ENCODE measurements at places on chromosomes 11 and 22.

- no peak for DNase-seq
Measured at GRCh38 chr11:118139578-118139977, 13.0 kb downstream of the SCN4B start.

DNA sequence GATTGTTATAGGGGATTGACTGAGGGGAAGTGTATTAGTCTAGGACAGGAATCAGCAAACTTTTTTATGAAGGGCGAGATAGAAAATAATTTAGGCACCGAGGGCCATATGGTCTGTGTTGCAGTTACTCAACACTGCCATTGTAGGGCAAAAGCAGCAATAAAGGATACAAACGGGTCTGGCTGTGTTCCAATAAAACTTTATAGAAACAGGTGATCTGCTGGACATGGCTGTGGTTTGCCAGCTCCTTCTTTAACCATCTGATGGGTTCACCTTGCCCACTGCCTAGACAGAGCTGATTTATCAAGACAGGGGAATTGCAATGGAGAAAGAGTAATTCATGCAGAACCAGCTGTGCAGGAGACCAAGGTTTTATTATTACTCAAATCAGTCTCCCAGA, 20.0 kb downstream of the PRR5L start:
- DNase-seq: no peak

DNA sequence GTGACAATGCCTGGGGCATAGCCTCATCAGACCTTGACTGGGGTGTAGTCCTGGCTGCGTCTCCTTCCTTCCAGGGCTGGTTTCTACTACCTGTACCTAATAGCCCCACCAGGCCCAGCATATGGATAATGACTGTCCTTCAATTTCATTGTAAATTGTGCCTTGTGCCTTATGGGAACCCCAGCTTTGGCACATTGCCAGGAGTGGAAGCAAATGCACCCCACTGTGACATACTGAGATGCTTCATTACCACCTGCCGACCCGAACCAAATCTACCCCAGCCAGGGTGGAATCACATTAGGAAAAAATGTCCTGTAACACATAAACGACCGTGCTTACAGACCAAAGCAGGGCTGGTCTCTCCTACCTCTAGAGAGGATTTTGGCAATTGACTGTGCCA, 7.3 kb downstream of the TOP3B start:
- no peak for DNase-seq

GRCh38 chr11:975827-976226, 50.2 kb downstream of the AP2A2 start:
- DNase-seq: peak; percentile 27

GRCh38 chr11:15770798-15771414, 585.4 kb downstream of the SOX6 start:
- DNase-seq: peak; percentile 36

DNA sequence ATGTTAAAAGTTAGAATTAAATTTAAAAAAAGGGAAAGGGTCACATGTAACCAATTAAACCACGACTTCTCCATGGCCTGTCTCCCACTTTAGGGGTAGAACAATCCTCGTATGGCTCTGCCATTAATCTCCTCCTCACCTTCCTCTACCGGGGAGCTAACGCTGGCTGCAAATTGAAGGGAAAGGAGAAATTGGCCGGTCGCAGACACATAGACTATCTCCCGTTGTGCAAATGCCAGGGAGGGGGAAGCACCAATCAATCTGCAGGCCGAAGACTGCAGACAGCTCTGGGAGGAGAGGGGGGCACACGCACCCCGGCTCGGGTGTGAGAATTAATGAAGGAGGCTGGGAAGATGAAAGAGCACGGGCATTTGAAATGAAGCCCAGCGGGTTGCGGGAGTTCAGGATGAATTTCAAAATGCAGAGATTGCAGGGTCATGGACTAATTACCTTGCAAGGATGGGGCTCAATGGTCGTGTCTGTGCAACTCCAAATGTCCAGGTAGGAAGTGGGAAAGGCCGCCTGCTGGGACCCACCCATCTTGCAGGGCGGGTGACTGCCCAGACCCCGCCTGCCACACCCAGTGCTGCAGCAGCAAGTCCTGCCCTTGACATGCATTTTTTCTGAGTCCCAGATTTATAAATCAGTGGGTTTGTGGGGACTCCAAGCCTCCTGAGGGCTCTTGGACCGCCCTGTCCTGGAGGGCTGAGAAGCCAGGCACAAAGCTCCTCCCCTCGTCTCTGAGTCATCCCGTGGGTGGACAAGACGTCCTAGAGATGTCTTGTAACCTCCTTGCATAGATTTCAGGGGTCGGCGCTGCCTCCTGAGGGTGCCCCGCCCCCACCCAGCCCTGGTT, 534.2 kb downstream of the TBC1D22A start:
- DNase-seq: no peak

GRCh38 chr11:64233913-64234586, at the start of gene VEGFB:
VEGFB (plus strand) TSS chr11:64234584; CDS start chr11:64234834, 250 bp downstream.
- peak; percentile 65 for DNase-seq

- DNase-seq: no peak
Measured at GRCh38 chr11:10528121-10528520, 12.9 kb downstream of the RNF141 start.

DNA sequence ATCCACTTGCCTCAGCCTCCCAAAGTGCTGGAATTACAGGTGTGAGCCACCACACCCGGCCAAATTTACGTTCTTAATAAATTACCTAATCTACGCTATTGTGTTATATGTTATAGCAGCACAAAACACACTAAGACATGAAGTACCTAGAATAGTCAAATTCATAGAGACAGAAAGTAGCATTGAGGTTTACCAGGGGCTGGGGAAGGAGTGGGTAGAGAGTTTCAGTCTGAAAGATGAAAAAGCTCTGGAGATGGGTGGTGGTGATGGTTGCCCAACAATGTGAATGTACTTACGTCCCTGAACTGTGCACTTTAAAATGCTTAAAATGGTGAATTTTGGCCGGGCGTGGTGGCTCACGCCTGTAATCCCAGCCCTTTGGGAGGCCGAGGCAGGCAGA, 65.7 kb upstream of the NUP50 start:
- DNase-seq: no peak

- peak; percentile 95 for DNase-seq
Measured at GRCh38 chr11:131694526-131695424, 324.4 kb downstream of the NTM start.

GRCh38 chr11:116397602-116398084, 375.1 kb downstream of the BUD13 start:
- DNase-seq: no peak

GRCh38 chr11:123152951-123153350, 42.1 kb downstream of the CLMP start:
- peak; percentile 67 for DNase-seq

DNA sequence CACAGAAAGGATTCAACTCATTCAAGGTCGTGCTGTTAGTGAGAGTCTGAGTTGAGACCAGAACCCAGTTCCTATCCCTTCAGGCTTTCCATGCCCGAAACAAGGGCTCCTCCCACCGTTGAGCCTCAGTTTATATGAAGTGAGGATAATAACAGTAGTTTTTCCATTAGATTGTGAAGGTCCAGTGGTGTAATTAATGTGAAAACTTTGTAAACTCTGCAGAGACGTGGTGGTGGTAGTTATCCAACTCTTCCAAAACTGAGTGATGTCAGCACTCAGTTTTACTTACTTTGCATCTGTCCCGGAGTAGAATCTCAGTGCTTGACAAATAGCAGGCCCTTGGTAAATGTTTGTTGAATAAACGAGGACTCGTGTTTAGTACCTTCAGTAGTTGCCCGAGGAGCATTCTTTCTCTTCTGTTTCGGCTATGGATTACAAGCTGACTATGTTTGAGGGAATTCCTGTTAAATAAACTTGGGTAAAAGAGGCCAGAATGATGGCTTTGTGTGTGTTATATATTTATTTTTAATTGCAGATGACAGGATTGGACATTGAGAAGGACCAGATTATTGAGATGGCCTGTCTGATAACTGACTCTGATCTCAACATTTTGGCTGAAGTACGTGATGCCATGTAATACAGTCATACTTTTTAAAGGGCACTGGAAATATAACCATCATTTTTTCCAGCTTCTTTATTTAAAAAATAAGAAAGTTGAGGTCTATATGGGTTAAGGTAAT, 1.0 kb downstream of the REXO2 start:
- DNase-seq: no peak

GRCh38 chr11:9150501-9150900, 59.1 kb upstream of the SCUBE2 start:
- no peak for DNase-seq

DNA sequence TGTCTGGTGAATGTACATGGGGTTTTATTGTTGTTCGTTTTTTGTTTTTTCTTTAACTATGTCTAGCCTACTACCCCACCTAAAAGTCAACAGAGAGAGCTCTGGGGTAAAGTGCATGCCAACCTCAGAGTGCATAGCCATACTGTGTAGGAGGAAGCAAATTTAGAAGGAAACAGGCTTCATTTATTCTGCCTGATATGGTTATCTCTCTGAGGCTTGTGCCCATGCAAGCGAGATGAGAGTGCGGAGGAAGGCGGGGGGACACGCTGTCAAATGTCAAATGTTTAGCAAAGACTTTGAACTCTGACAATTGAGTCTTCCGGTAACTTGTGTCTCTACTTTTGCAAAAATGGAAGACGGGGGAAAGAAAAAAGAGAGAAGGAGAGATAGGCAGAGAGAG, 295.5 kb downstream of the ETS1 start:
- no peak for DNase-seq

GRCh38 chr11:6587360-6587953, 16.0 kb downstream of the RRP8 start:
- DNase-seq: no peak

GRCh38 chr11:1353383-1354124, 36.2 kb upstream of the BRSK2 start:
- DNase-seq: peak; percentile 36

DNA sequence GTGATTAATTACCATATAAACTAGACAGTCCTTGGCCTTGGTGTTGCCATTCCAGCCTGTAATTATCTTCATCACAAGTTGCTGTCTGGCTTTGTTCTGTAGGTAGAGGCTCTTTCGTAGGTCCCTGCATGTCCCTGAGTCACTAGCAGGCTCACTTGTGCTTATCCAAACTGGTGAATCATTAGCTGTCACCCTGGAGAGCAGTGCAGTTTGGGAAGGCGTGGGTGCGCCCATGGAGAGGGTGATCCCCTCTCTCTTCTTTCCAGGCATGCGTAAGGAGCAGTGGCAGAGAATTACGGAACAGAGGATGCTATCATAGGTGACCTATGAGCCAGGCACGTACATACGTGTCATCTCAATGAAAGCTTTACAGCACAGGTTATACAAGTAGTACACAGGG, 11.0 kb upstream of the EHF start:
- no peak for DNase-seq

DNA sequence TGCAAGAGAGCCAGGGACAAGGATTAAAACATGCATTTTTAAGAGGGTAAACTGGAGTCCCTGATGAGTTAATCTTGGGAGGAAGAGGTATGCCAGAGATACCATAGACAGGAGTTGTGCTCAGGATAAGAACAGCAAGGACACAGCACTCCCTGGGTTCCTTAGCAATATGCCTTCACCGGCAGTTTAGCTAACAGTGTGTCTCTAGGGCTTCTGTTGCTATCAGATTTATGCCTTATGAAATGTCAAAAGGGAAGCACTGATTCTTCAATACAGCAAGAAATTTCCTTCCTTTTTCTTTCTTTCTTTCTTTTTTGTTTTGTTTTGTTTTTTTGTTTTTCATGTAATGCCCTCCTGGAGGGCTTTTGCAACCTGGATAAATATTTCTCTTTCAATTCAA, 71.3 kb upstream of the LARGE1 start:
- DNase-seq: peak; percentile 13

- no peak for DNase-seq
Measured at GRCh38 chr11:85774256-85775101, 36.5 kb downstream of the SYTL2 start.

DNA sequence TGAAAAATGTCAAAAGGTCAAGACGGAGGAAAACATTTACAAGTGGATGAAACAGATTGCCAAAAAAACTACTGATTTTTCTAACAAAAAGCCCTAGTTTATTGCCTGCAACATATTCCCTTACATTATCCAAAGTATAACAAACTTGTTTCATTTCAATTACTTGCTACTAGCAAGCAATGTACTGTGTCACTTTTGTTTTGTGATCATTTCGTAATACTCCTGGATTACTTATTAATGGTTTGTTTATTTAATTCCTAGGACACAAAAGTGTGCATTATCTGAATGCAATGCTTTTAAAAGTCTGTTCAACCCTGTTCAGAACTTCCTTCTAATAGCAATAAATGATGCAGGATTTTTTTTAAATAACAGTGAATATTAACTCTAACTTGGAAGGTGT, 50.9 kb downstream of the CCDC34 start:
- no peak for DNase-seq

DNA sequence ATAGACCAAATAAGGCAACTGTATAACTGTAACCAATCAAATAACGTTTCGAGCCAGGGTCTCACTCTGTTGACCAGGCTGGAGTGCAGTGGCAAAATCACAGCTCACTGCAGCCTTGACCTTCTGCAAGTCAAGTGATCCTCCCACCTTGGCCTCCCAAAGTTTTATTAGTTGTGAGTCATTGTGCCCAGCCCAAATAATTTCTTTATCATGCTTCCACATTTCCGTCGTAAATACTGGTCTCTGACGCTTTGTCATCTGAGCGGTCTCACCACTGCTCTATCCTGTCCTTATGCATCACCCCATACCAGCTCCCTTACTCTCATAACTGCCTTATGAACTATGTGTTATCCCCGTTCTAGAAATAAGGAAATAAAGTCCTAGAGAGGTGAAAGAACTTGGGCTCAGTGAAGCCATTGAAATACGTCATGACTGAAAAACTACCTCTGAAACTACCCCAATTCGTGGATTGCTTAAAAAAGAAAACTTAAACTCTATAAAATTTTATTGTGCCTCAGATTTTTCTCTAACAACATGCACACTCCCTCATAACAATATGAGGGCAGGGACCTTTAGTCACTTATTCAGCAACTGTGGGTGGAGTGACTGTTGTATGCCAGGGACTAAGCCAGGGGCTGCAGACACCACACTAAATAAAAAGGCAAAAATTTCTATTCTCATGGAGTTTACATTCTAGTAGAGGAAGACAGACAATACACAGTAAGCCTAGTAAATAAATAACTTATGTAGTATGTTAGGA, 15.8 kb upstream of the RTN4RL2 start:
- no peak for DNase-seq

DNA sequence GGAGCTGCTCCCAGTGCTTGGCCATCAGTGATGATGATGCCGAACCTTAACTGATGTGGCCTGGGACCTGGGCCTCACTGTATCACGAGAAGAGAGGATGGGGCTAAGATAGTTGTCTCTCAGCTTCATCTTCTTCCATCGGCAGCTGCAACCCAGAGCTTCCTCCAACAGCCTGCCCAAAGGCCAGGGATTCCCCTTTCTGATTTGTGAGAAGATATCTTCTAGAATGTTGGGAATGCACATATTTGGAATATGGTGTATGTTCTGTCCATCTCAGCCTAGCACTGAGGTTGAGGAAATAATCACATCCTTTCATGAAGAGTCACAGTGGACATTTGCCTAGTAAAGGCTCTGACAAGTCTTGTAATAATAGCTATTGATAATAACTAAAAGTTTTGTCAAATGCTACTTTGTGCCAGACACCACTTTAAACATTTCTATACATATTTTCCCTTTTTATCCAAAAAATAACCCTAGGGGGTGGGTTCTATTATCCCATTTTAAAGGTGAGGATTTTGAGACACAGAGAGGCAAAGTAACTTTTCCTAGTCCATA, 73.1 kb downstream of the COMMD9 start:
- DNase-seq: no peak

Data from retina (tissue), 1 donor.